ENCODE measurements at places on chromosomes 12 and 14.

- DNase-seq = no peak
Observed at GRCh38 chr12:94762259-94762942, 112.0 kb upstream of the TMCC3 start.

DNA sequence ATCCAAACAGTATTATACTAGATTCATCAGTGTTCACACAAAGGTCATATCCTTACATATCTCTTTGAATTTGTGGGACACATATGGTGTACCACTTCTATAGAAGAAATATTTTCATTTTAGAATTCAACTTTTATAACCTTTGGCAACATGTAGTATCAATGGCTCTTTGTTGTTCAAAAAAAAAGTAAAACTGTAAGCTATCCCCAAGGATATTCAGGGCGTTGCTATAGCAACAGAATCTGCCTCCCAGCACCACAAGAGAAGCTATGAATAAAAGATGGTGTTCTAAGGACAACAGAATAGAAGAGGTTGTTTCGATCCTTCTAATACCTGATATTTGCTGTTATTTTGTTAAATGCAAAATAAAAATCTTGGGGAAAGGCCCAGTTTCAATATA, 139.3 kb downstream of the BRMS1L start:
- no peak for DNase-seq

- DNase-seq = no peak
Observed at GRCh38 chr12:132162508-132163031, 18.3 kb downstream of the NOC4L start.

DNA sequence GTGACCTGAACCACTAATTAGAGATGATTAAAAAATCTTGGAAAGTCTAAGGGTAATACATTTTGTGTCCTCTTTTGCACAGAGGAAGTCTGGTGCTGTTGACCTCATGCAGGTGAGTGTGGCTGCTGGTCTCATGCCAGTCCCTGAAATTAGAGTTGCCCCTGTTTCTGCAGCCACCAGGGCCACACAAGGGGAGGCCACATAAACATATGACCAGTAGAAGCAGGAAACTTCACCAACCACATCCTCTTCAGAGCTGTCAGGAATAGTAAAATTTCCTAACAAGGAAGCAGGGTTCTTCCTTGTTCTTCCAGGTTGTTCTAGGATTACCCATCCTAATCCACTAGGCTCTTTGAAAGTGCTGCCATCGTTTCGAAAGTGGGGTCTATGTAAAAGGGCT, 28.3 kb downstream of the PSMA6 start:
- no peak for DNase-seq

DNA sequence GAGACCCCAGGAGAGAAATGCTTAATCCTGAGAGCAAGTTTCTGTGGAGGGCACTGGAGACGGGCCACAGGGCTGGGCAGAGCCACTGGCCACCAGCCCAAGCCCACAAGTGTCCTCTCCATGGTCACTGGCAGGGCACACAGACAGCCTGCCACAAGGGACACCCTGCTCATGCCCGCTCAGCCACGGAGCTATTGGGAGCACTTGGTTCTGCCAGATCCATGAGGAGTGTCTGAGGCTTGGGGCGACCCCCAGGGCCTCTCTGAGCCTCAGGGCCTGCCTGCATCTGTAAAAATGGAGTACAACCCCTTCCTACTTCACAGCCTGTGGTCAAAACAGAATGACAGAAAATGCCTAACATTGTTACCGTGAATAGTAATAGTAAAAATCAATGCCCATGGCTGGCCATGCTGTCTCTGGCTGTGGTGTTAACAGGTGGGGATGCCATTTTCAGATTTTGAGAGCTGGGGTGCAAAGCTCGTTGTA, 3.2 kb downstream of the PGF start:
- DNase-seq = no peak

DNA sequence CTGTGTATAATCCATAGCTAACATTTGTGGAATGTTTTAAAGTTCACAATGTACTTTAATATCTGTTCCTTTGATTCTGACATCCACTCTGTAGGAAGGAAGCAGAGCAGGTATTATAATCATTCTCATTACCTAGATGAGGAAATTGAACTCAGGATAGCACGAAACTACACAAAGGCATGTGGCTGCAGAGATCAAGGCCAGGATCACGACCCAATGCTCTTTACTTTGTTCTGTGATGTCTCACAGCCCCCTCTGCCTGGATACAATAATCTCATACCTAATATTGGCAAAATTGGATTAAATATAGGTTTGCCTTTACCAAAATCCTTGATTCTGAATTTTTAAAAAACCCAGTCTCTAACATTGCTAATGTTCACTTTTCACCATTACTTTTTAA, 298.0 kb upstream of the KITLG start:
- DNase-seq = no peak

DNA sequence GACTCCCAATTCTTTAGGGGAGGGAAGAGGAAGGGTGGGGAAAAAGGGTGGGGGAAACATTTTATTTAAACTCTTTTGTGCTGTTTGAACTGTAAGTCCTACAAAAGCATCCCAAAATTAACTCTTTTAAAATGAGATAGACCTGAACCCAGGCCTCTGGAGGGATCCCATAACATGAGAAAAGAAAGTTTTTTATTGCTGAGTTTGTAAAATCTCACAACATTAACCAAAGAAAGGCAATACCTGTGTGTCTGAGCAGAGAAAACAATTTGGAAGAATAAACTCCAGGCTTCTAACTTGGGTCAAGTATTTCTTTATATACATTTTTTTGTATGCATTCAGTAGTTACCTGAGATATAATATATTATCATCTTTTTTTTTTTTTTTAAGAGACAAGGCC, 107.1 kb downstream of the KSR2 start:
- DNase-seq = no peak

DNA sequence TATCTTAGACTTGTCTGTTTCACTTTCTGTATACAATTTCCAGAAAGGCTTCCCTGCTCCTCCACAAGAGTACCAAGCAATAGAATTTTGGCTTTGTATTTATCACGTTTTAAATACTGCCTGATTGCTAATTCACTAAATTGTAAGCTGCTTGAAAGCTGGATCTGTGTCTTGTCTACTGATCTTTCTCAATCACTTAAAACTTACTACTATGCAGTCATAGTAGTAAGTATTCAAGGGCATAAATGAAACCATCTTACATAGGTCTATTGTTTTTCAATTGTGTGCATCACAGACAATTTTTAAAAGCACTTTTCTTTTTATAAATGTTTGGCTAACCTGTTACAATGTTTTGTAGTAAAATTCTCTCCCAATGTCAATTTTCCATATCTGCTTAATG, 1.2 kb upstream of the GLIPR1L2 start:
- no peak for DNase-seq

DNA sequence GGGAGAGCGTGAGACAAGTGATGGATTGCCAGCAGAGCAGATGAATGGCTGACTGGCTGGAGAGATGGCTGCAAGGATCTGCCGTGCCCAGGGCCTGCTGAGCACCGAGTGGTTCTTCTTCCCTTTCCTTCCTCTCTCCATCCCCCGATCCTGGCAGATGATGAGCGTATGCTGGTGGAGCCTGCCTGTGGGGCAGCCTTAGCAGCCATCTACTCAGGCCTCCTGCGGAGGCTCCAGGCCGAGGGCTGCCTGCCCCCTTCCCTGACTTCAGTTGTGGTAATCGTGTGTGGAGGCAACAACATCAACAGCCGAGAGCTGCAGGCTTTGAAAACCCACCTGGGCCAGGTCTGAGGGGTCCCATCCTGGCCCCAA, 15.5 kb downstream of the SDSL start:
- DNase-seq = no peak

GRCh38 chr12:3223601-3224529, 146.7 kb downstream of the TSPAN9 start:
- no peak for DNase-seq

GRCh38 chr14:72291908-72292688, 359.9 kb downstream of the RGS6 start:
- DNase-seq = no peak

- DNase-seq = no peak
Observed at GRCh38 chr12:32611986-32612385, 67.1 kb upstream of the DNM1L start.

GRCh38 chr12:52495389-52495788, 2.3 kb upstream of the KRT6A start:
- DNase-seq = no peak

- DNase-seq = no peak
Observed at GRCh38 chr12:14960548-14961465, 594 bp downstream of the ARHGDIB start.

DNA sequence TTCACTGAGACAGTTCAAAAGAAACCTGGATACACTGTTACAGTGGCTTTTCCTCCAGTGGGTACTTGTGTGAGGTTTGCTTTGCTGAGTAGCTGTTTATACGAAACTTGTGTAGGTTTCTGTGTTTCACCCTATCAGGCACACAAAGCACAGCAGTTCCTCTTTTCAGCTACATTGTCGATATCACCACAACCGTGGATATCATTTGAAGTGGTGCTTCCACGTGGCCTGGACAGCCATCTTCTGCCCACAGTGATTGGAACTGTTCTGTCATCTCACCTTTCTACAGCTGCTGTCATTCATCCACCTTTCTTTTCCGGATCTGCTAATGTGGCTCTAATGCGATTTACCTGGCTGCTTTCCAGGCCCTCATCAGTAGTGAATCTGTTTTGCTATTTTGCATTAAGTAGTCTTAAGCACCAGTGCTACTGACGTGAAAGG, 368.8 kb downstream of the SYT1 start:
- no peak for DNase-seq

DNA sequence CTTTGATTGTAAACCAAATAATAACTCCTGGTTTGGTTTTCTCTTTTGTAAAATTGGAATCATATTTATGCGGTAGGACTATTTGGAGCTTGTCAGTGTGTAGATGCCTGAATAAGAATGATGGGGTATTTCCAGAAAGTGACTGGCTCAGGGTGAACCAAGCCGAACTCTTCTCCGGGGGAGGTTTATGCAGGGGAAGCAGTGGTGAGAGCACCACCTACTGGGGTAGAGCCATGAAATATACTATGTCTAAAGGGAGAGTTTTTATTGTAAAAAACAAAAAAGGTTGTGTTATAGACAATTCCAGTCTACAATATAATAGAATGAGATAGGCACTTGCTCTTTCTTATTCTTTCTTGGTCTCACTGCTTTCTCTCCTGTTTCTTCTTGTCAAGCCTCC, 222.9 kb upstream of the SLC16A7 start:
- DNase-seq = no peak

- no peak for DNase-seq
Observed at GRCh38 chr14:101115652-101116051, 212.1 kb upstream of the RTL1 start.

DNA sequence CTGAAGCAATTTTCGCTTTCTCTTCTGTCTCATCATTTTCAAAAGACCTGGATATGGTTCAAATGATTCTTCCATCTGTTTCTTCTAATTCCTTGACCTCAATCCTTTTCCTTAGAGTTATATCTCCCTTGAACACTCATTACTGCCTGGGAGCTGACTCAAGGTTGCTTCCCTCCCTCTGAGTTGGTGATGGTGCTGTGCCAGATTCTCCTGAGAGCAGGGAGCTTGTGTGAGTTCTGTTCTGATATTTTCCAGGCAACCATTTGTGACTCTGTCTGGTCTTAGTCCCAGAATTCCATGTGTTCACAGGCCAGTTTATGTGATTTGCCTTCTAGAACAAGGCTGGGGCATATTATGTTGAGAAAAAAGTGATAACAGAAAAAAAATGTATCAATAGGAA, 505.1 kb upstream of the SYT1 start:
- no peak for DNase-seq

DNA sequence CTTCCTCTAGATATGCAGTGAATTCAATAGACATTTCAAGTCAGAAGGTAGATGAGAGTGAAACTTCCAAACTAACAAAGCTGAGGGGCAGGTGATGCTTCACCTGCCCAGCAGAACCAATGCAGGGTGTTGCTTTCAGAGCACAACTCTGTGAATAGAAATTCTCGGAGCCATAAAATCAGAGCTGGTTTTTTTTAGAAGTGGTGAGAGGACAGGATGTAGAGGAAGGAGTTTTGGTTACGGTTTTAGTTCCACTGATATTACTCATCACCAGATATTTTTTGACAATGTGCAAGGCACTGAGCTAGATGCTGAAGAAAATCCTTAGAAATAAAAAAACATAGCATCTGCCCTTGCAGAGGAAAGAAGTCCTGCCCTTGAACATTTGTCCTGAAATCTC, 62.2 kb downstream of the BMP4 start:
- no peak for DNase-seq

- no peak for DNase-seq
Observed at GRCh38 chr12:64600164-64600561, 10.1 kb upstream of the RASSF3 start.

Measured in cortex of kidney (tissue), 1 donor.